ENCODE measurements at places on chromosomes 1 and 21.

- DNase-seq, result no peak
These were observed 5.4 kb downstream of the OLFML3 start for GRCh38 chr1:113984710-113985109.

DNA sequence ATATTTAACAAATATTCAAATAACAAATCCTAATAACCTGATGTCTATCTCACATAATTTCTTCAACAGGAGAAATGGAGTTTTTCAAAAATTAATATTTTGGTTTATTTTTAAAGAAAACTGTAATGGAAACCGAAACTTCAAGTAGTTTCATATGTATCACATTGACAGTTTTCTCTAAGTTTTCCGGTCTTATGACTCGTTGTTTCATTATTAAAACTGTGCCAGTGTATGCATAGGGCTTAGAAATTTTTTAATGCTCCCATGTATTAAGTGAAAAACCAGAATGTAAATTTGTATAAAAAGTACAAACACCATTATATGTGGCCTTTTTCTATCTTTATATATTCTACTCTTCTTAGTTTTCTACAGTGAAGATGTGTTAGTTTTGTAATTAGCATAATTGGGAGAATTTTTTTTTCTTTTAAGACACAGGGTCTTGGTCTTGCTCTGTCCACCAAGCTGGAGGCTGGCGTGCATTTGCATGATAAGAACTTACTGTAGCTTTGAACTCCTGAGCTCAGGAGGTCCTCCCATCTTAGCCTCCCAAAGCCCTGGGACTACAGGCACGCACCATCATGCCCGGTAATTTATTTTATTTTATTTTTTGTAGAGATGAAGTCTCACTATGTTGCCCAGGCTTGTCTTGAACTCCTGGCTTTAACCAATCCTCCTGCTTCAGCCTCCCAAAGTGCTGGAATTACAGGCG is 43.9 kb upstream of the SAMSN1 start:
- DNase-seq, result no peak

DNA sequence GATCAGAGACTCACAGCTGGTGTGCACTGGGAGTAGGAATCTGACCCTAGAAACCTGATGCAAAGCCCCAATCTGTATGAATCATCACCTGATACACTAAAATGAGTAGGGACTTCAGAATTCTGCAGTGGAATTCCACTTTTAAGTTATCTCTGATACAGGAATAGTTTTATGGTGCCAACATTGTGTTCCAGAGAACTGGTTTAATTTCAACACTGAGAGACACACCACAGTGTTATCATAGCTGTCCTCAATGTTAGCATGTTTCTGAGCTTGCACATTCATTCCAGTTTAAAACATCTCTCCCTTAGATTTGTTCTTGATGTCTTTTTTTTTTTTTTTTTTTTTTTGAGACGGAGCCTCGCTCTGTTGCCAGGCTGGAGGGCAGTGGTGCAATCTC is 7.1 kb downstream of the UTS2 start:
- no peak for DNase-seq

DNA sequence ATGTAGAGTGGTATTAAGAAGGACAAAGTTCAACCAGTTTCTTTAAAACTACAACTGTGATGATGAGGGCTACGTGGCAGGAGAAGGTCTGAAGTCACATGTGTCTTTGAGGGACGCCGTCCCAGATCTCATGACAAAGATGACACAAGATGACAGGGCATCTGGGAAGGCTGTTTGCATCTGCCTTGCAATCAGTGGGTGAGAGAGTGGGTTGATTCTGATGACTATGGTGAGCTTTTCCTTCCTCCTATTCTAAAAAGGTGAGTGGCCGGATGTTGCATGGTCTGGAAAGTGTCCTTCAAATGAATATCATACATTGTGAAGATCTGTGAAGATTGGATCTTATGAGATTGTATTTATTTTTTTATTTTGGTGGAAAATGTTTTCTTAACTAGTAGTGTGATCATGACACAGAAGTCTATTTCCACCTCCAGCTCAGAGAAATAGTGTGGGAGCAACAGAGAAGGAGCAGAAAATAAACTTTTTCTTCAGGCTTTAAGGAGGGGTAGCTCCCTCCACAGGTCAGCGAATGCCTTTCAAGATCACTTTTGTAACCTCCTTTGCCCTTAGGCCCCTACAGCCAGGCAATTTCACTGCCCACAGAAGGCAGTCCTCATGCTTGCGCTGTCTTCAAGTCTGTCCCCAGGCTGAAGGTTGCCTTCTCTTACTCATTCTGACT is 76.0 kb upstream of the ATF3 start:
- DNase-seq, result no peak

- DNase-seq, result peak; percentile 66
These were observed 54.1 kb downstream of the TOMM20 start for GRCh38 chr1:235074523-235075047.

GRCh38 chr21:16837321-16837720 is 675.5 kb upstream of the CXADR start:
- DNase-seq, result no peak

- DNase-seq, result no peak
These were observed 277.1 kb upstream of the NCAM2 start for GRCh38 chr21:20721151-20721550.

GRCh38 chr1:67766141-67766978 is 66.9 kb downstream of the GNG12 start:
- DNase-seq, result peak; percentile 28

- no peak for DNase-seq
These were observed 372.8 kb downstream of the PTBP2 start for GRCh38 chr1:97094247-97094972.

DNA sequence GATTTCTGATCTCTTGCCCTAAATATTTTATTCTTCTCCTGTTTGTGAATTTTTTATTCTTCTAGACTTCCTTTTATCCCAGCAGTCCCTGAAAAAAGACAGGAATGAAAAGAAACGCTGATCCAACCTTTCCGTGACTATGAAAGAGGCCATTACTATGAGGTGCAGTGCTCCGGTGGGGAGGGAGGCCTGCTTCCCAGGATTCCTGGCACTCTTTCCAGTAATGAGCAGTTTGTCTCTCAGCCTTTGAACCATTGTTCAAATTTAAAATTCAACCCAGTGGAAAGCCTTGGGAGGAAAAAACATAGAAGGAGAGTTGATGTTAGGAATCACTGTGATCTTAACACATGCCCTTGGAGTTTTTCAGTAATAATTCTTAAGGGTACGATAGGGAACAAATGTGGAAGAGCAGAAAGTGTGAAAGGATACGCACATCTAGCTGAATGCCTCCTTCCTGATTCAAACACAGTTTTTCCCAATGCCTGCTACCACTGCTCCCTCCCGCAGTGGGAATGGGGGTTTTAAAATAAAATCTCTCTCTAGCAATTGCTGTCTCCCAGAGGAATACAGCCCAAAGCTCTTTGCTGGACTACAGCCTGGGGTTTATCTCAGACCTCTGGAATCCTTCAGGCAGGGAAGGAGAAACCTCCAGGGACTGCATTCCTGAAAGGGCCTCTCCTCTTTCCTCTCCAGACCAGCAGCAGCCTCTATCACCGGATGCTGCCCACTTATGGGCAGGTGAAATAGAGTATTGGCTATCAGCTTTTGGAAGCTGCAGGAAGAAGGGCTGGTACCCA is 6.1 kb downstream of the IER5 start:
- DNase-seq, result no peak
